ENCODE measurements at places on chromosomes 7 and 10.

DNA sequence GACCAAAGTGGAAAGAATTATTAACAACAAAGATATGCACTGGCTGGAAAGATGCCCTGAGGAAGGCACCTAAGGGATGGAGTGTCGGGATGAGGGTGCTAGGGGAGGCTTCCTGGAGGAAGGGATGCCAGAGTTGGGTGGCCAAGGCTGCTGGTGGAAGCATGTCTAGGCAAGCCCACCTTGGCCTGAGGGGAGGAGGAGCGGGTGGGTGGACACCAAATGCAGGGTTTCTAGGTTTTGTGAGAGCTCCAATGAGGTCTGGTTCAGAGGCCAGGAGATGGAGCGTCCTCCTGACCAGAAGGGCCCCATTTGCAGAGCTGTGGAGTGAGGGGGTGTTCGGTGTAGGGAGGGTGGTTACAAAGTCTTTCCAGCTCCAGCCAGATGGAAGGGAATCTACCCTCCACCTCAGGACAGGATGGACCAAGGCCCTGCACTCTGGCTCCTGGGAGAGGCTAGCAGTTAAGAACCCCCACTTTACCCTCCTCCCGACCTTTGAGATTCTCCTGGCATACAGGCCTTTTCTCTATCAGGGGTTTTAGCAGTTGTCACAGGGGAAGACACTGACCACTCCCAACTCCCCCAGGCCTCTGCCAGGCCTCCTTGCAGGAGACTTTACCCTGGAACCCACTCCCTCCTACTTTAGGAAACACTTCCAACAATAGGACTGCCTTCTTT lies 3.0 kb upstream of the DDIT4 start:
- no peak for DNase-seq

GRCh38 chr7:35695473-35695850 lies 527 bp upstream of the HERPUD2 start:
- DNase-seq, result no peak

GRCh38 chr7:158245724-158246041 lies 341.9 kb downstream of the PTPRN2 start:
- DNase-seq, result no peak

DNA sequence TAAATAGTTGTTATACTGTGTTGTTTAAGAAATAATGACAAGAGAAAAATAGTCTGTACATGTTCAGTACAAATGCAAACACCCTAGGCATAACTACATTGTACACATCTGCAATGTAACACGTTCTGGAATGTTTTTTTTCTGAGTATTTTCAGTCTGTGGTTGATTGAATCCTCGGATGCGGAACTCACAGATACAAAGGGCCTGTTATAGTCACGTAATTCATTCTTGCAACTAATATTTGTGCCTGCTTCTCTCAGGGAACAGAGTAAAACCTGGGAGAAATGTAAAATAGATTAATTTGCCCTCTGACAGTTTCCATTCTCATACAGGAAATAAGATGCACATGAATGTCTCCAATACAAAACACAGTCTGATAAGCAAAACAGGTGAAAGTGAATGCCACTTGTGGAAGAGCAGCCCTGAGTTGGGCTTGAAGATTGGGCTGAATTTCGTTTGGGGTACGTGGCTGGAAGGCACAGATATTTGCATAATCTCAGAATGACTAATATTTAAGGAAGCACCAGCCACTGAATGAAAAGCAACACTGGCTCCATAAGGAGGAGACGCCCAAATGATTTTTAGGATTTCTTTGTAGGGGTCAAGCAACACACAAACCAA lies 19.1 kb downstream of the DENND2A start:
- DNase-seq, result no peak

DNA sequence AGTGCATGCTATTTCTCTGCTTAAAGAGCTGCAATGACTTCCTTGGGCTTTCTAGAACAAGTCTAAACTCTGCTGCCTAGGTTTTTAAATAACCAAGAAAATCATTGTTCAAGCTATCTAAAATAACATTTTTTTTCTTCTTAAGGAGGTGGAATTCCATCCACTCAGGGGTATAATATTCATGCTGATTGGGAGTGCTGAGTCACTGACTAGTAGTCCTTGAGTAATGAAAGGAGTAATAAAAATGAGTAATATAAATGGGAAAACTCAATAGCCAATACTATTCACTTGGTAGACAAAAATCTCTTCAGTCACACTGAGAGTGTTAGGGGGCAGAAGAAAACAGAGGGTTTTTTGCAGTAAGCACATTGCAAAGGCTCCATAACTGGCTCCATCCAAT lies 72.0 kb downstream of the GFRA1 start:
- no peak for DNase-seq

DNA sequence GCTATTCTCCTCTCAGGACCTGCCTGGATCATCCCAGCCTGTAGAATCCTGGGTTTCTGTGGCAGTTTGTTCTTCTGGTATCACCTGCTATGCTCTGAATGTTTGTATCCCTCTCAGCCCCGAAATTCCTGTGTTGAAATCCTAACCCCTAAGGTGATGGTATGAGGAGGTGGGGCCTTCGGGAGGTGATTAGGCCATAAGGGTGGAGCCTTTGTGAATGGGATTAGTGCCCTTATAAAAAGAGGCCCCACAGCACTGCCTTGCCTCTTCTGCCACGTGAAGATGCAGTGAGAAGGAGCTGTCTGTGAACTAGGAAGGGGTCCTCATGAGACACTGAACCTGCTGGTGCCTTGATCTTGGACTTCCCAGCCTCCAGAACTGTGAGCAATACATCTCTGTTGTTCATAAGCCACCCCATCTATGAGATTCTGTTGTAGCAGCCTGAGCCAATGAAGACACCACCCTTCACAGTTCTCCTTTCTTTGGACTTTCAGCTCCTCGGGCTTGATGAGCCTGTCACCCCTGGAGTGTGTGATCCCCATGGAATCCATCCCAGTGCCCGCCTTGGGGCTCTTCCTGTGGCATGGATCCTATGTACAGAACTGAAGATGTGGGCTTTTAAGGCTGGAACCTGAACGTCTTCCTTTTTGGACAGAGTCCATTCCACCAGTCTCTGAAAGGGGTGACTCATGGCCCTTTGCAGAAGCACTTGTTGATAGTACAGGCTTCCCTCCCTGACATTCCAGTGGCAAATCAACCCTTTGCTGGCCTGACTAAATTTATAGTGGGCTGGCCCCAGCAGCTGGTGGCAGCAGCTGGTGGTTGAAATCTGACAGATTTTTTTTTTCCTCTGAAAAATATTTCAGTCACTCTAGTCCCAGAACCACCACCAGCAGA lies 138.0 kb downstream of the TACC2 start:
- DNase-seq, result no peak

DNA sequence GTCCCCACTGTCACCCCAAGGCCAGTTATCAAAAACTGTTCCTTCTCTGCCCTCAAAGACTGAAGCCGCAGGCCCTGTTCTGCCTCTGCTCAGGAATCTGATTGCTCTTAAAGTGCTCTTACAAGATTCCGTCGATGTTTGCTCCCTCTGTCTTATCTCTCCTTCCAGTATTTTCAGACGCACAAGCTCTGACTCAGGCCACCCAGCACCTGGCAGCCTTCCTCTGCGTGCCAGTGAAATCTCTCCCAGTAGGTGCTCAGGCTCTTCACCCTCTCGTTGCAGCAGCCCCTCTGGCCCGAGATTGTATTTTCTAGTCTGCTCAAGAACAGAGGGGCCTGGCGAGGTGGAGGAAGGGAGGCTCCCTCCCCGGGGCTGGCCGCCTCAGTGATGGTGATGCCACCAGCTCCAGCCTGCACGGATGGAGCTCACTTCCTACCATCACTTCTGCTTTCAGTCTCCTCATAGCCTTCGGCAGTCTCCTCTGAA lies 276.2 kb downstream of the USP6NL start:
- no peak for DNase-seq

GRCh38 chr7:158663428-158663741 lies 41.2 kb downstream of the NCAPG2 start:
- no peak for DNase-seq

- DNase-seq, result no peak
Measured at GRCh38 chr7:37186753-37187152, 261.9 kb downstream of the ELMO1 start.

DNA sequence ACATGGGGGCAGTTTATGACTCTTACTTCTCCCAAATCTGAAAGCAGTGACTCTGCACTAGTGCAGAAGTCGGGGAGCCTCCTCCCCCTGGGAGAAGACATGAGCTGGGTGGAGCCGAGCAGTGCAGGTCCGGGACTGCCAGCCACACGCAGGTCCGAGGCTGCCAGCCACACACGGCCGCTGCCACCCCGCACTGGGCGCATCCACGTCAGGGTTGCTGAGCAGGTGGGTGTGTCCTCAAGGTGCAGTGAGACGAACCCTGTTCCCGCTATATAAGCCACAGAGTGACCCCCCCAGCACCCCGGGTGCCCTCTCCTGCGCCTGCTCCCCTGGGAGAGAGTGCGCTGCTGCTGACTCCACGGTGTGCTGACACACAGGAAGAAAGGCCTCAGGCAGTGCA lies 430.2 kb downstream of the PTPRN2 start:
- DNase-seq, result no peak

- DNase-seq, result no peak
Measured at GRCh38 chr7:129796186-129796775, 156.5 kb downstream of the UBE2H start.

DNA sequence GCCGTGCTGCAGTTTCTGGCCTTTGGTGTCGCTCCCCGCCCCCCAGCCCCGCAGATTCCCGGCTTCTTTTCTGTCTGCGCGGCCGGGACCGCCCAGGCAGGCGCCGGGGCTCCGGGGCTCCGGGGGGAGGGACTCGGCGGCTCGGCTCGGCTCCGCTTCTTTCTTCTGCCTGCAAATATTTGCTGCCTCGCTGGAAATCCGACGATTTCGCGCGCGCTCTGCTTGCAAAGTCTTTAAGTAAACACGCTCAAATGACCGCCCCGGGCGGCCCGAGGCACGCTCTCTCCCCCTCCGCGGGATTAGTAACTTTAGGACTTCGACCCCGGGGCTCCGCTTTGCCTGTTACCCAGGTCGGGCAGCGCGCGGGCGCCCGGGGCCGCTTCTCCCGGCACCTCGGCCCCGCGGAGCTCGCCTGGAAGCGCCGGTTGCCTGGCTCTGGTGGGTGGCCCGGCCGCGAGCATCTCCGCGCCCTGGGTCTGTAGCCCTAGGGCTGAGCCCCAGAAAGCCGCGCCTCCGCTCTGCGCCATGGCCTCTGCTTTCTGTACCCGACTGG lies 3.9 kb upstream of the GATA3 start:
- DNase-seq, result no peak

DNA sequence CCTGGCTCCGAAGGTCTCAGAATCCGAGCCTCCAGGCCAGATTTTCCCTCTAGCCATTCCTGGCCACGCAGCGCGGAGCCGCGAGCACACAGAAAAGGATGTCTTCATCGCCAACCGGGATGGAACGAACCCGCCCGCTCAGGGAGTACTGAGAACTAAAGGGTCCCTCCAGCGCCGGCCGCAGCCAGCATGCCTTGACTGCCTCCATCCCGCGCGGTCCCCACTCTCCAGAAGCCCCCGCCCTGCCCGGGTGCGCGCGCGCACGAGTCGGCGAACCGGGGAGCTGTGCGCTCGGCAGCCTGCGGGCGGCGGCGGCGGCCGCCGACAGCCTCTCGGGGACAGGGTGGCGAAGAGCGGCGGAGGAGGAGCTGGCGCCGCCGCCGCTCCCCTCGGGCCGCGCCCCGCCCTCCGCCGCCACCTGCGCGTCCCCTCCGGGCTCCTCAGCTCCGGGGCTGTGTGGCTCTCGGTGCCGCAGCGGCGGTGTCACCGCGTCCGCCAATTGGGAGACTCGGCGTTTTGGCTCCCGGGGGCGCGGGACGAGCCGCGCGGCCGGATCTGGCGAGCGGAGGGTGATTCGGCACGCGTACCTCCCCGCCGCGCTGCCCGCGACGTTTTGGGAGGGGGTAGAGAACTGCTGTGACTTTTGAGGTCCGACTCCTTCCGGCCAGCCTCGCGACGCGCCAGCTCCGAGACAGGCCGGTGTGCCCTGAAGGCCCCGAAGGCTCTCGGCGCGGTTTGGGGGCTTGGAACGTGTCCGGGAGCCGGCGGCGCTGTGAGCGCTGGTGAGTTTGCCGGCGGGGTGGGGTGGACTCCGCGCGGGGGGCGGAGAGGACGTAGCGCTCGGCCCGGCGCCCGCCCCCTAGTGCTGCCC lies 453 bp upstream of the GALNT17 start:
- peak; percentile 64 for DNase-seq

- DNase-seq, result no peak
Measured at GRCh38 chr10:4144817-4145216, 359.8 kb upstream of the KLF6 start.

DNA sequence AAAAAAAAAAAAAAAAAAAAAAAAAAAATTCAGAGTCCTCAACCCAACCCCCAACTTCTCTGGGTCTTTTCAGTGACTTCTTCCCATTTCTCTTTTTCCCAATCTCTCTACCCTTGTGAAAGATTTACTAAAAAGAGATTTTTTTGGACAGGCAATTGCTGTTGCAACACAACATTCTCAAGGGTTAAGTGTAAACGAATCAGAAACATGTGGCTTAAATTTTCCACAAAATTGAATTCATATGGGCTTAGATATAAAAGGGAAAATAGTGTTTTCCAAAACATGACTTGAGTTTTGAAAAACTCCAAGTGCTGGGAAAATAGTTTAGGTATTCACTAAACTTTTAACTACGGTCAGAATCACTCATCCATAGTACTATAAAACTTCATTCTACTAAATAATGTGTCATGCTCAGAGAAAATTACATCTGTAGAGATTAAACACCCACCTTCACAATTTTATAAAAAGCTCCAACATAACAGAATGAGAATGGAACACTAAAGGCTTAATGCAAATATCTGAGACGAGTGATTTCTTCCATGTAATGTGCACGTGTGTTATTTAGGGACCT lies 643.1 kb downstream of the PARD3 start:
- DNase-seq, result no peak

DNA sequence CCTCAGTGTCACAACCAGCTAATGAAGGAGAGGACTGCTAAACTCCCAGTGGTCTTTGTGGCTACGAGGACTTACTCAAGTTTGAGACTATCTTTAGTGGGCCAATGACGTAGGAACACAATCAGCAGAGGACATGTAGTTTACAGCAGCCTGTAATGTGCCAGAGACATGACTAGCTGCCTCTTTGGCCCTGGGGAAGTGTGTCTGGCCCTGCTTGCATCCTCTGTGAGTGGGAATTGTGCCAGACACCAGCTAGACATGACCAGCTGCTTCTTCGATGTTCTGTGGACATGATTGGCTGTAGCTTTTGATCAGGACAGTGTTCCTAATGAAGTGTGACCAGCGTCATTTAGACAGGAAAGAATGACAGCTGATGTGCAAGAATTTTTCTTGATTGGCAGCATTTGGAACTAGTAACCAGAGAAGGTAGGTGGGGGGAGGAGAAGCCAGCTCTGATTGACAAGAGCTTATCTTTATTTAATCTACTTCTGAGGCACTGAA lies 141.7 kb downstream of the AUTS2 start:
- DNase-seq, result peak; percentile 88

DNA sequence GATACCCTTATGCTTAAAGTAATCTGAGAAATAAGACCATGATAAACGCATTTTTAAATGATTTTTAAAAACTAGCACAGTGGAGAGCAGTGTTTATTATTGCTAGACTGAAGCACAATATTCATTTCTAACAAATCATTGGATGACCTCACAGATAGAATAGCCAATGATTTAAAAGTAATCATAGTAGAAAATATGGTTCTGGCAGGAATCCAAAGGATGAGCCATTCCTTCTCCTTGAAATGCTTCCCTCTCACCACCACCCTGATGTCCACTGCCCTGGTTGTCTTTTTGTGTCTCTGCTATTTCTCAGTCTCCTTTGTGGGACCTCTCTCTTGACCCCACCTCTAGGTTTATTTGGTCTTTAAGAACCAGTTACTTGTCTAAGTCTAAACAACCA lies 64.9 kb downstream of the PRKG1 start:
- DNase-seq, result no peak

- no peak for DNase-seq
Measured at GRCh38 chr10:21347043-21347784, 178.3 kb downstream of the SKIDA1 start.

- no peak for DNase-seq
Measured at GRCh38 chr7:48154792-48155413, 16.4 kb upstream of the ABCA13 start.

All from NCI-H524 (cell line).